ENCODE measurements at places on chromosomes 7 and 10.

- no peak for DNase-seq
Observed at GRCh38 chr7:12152196-12152918, 58.7 kb upstream of the TMEM106B start.

DNA sequence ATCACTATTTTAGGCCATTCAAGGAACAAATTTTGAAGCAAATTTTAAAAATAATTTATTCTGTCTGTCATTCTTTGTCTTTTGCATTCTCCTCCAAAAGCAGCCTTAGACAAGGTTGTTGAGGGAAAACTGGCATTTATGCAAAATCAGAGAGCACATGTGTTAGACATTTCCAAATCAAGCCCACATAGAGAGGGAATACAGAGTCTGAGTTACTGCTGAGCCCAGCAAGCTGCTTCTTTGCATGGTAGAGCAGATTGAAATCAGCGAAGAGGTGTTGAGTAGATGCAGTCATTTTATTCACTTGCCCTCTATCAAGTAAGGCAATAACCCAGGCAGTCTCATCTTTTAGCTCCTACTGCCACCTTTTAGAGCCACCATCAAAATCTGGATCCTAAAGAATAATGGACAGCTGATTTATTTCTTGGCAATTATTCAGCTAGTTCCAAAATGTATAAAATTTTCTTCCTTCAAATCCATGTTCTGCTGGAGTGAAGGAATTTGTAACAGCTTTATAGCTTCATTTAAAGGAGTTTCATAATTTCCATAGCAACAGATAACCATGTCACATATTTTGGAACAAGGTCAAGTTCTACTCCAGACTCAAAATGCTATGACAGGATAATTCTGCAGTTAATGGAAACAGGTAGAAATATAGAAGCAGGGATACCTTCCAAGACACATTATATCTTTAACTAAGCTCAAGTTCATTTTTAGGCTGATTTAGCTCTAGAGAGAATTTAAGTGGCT lies 7.3 kb upstream of the PCDH15 start:
- DNase-seq = no peak

GRCh38 chr7:50141854-50142253 lies 48.8 kb upstream of the ZPBP start:
- DNase-seq = no peak

DNA sequence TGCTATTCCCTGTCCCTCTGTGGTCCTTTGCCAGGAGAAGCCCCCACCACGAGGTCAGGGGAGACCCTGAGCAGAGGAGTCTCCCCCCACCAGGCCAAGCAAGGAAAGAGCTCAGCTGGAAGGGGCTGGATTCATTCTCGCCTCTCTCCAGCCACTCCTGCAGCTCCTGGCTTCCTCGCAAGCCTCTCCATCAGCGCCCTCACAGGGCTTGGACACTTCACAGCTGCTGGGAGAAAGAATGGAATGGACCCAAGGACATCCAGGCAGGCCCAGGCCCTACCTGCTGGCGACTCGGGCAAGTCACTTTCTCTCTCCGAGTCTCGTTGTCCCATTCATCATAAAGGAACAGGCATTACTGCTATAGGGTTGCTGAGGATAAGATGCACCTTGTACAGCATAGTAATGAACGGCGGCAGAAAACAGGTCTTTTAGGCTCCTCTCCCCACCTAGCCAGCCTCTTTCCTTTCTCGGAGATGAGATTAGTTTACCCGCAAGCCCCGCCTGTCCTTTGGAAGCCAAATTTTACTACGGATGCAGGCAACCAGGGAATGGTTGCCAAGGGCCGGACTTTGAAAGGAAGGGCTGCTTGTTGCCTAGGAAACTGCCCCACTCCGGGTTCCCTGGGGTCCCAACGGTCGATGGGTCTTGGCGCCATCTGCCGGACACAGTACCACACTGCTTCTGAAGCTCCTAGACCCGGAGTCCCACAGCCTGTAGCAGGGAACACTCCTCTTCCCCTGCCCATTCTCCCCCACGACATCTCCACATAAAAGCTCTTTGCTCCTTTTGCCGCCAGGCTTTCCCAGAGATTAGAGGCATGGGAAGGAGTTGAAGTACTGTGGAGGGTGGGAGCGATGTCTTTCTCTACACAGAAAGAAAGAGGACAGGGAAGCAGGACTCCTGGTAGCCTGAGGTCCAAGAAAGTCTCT lies 22.3 kb downstream of the IMPDH1 start:
- peak; percentile 73 for DNase-seq

- DNase-seq = no peak
Observed at GRCh38 chr10:14548474-14548873, 217.8 kb upstream of the FRMD4A start.

- DNase-seq = no peak
Observed at GRCh38 chr7:122166740-122167139, 22.7 kb upstream of the AASS start.

DNA sequence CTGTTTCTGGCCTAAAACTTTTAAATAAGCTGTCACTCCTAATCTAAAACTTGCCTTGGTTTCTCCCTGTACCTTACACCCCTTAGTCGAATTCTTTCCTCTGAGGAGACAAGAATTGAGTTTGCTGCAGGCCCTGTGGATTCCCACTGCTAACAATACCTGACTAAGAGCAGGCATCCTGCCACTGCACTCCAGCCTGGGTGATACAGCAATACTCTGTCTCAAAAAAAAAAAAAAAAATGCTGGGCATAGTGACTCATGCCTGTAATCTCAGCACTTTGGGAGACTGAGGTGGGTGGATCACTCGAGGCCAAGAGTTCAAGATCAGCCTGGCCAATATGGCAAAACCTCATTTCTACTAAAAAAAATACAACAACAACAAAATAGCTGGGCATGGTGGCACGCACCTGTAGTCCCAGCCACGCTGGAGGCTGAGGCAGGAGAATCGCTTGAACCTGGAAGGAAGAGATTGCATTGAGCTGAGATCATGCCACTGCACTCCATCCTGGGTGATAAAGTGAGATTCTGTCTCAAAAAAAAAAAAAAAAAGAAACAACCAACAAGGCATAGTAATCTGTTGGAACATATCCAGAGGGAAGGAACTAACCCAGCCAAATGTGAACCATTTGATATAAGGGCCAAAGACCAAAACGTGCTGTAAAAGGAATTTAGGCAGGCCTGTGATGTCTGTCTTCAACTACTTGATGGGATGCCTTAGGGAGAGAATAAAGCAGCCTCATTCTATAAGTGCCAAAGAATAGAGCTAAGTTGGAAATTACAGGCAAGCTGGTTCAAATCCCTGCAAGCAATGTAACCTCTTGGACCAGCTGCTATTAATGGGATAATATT lies 732.7 kb upstream of the AUTS2 start:
- DNase-seq = no peak

DNA sequence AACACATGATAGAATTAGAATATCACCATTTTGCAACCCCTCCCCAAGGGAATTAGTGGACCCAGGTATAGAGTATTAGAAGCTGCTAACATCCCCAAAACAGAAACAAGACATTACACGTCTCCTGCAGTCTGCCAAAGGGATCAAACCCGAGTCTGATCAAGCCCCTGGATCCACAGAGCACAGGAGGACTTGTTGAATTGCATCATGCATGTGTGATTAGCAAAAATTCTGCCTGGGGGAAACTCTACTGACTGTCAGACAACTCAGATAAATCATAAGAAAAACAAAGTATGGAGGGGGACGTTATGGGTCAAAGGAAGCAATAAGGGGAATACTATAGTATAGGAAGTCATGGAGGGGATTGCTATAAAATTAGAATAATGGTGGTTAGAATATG lies 116.8 kb upstream of the FGFR2 start:
- no peak for DNase-seq

DNA sequence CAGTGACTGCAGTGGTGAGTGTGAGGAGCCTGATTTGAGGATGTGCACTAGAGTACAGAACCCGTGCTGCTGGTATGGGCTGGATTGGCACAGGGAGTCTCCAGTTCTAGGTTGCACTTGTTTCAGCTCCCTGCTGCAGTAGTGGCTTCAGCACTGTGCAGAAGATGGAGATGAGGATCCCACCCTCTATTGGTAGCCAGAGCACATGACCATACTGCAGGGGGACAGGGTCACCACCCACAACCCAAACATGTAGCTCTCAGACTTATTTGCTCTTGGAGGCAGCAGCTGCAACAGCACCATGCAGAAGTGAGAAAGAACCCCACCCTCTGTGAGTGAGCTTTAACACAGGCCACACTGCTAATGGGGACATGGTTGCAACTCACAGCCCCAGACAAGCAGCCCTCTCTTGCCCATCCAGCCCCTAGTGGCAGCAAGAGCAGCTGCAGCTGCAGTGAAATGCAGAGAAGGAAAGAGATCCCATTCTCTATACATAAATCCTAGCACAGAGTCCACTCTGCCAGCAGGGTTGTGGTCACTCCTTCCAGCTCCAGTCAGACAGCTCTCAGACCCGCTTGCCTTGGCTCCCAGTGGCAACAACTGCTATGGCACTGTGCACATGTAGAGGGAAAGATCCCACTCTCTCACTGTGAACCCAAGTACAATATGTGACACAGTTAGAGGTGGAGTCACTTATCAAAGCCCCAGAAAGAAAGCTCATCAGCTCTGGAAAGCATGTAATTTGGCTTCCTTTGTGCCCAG lies 51.4 kb upstream of the SCIN start:
- DNase-seq = no peak

GRCh38 chr10:130351466-130352290 lies 215.5 kb downstream of the GLRX3 start:
- no peak for DNase-seq

DNA sequence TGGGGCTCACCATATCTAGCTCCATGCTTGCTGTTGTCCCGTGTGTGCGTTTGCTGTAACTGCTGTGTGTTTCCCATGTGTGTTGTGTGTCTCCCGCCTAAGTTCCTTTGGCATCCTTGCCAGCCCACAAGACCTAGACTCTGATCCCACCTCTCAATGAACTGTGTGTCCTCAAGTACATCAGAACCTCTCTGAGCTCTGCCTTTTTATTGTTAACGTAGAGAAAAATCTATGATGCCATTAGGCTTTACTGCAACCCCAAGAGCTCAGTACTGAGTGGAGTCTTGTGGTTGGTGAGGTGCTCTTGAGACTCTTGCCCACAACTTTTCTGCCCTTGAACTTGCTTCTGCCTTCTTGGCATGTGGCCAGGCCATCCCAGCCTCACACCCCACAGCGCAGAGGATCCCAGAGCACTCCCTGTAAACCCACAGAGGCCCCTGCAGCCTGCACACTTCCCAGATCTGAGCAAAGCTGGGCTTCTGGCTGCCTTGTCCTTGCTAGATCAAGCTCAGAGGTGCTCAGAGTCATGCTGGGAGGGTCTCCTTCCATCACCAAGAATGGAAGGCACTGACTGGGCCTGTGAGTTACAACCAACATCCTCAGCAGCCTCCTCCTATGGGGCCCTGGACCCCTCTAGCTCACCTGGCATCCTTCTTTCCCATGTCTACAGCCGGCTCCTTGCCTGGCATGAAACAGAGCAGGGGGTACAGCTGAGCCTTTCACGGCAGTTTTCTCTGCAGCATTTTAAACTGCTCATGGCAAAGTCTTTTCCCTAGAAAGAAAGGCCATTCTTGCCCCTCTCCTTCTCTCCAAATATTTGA lies 643.4 kb downstream of the ACTR3B start:
- no peak for DNase-seq

DNA sequence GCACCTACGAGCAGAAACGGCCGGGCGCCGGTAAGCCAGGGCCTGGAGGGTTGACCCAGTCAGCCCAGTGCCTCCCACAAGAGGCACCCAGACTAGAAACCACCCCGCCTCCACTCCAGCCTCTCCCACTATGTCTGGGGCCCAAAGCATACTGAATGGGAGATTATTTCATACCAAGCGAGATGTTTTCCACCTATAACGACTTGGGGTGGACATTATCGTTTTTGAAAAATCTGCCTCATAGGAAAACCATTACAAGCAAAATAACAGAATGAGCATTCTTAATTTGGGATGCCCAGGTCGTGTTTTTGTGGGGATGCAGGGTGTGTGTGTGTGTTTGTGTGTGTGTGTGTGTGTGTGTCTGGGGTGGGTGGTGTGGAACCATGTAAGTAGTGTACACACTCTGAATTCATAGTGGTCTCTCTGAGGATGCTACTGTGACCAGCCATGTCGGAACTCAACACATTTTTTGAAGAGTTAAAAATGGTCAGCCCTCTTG lies 1.6 kb downstream of the HOXA6 start:
- no peak for DNase-seq

GRCh38 chr10:91643700-91644099 lies 10.8 kb upstream of the PPP1R3C start:
- no peak for DNase-seq

DNA sequence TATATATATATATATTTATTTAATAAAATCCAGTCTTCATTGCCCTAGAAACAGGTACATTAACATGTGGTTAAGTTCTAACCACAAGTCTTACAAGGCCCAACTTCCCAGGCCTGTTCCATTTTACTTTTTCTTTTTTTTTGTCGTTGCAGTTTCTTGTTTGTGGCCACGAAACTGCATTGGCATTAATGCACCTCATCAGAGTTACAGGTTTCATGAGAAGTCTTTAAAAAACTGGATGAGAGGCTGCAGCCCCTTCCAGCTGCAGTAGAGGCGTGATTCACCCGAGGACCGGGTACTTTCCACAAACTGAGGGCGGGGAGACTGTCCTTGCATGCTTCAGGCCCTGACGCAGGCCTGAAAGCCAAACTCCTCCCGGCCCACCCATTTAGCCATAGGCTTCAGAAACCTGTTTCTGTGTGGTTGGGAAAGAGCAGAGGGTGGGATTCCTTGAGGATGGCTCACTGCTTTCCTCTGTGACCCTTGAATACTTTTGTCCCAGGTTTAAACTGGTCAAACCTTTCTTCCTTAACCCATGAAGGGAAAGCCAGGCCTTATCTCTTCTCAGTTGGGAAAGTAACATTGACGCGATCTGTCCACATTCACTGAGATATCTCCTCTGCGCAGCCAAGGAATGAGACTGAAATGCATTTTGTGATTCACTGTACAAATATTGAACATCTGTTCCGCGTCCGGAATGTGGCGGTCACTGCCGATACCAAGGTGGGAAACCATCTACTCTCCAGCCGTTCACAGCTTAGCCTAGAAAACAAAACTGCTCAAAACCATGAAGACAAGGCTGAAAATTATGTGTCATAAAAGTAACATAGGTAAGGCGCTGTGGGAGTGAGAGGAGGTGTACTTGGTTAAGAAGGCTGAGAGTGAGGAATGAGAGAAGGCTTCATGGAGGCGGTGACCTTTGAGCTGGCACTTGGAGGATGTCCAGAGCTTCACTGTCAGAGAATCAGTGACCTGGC lies 311.7 kb downstream of the GATA3 start:
- DNase-seq = peak; percentile 47

- no peak for DNase-seq
Observed at GRCh38 chr10:59245686-59246085, 69.2 kb downstream of the PHYHIPL start.

- no peak for DNase-seq
Observed at GRCh38 chr10:87928996-87929395, 65.6 kb downstream of the PTEN start.

DNA sequence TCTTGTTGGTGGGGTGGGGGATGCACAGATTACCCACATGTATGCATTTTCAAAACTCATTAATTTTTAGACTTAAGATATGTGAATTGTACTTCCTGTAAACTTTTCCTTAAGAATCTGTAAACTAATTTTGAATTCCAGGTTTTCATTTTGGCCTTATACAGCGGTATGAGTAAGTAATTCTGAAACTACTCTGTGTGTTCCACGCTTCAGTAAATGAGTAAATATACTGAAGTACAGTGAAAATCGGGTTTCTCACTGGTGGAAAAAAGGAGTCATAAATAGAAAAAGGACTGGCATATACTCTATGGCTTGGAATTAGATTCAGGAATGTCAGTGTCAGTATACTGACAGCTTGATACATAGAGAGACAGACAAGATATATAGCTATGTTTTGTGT lies 72.8 kb downstream of the CTTNBP2 start:
- no peak for DNase-seq
